Karpas-422 (cell line): ENCODE measurements at places on chromosomes 12 and 14. TPM values are rescaled to one million over a fixed set of nuclear protein-coding genes. Genes with fewer than 3 reads are reported as not detected.

The RNF212B gene
- total RNA-seq, result not detected in 2 replicates

The HOXC12 gene
- total RNA-seq, result not detected in 2 replicates

The ZFC3H1 gene
- total RNA-seq, result 43.4 and 74.7 TPM in 2 replicates

DNA sequence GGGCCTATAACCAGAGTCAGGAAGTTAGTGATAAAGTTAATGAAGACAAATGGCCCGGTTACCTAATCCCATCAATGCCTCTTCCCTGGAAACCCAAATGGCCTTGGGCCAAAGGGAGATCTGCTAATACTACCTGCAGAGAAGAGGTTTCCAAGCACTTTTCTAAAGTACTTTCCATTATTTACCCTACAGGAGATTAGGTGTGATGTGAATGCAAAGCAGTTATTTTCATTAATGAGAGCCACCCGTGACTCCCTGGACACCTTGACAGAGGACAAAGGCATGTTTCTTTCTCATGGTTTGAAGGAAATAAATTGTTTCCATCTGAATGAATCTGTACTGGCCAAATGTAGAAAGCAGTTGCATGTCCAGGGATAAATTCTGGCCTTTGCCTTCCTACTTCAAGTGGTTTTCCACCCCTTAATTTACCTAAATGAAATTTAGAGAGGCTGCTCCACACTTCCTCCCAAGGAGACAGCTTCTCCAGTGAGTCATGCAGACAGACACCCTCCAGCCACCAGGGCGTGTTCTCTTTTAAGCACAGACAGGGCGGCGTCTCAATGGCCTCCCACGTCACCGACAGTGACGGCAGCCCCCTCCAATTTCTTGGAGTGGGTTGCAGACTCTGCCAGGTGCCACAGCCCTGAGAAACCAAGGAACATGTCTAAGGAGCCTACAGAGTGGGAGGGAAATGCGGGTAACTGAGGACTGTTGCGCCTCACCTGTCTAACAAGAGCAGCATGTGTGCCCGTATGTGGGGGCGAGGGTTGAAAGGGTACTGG lies 43.9 kb upstream of the GNPNAT1 start:
- DNase-seq, result no peak

DNA sequence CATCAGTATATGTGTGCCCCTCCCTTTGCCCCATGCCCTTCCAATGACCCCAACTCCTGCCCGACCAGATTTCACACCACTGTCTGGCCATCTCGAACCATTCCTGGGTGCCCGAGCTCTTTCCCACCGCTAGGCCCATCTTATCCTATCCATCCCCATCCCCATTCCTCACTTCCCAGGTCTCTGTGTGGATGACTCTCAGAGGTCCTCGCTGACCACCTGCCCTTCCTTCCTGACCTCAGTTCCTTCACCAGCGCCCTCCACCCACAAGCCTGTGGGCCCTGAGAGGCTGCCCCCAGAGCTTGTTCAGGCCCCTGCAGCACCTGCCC lies 49.1 kb downstream of the CYP46A1 start:
- no peak for DNase-seq

DNA sequence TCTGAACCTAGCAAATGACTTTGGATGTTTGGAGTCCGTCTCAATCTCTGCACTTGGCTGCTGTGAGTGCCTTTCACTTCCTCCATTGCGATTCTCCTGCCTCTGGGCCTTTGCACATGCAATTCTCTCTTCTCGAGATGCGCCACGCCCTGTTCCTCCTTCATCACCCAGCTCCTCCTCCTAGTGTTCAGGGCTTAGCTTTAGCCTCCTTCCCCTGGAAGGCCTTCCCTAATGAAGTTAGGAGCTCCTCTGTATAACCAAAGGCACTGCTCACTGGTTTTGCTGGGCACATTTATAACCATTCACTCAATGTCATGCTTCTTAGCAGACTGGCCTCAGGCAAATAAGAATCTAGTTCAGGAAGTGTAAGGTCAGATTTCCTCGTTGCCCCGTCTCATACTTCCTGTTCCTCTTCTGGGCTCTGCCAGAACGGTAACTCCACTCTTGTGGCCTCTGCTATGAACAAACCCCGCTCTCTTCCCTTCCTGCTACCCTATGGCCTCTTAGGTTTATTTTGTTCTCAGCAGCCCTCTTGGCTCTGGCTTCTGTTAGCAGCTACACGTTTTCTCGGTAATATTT lies 171.4 kb downstream of the CRADD start:
- peak; percentile 86 for DNase-seq

- no peak for DNase-seq
Measured at GRCh38 chr14:91674911-91675310, 57.0 kb downstream of the CATSPERB start.

DNA sequence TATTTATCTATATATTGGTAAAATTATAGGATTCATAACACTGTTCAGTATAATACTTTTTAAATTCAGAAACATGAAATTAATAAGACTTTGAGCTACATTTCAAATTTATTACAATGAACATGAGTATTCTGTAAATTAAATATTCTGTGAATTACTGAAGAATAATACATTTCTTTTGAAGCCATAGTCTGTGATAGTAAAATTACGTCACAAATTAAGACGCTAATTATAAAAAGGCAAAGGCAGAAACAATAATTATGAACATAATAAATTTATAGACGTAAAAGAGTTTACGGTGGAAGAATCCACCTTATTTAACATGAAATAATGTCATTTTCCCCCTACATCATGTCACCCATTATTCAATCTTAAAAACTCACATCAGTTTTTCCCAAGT lies 118.9 kb downstream of the NOVA1 start:
- no peak for DNase-seq
